Activated naive CD4-positive, alpha-beta T cell (primary cell): ENCODE measurements at places on chromosomes 7 and 10.

GRCh38 chr10:108392286-108392685 lies 1227.8 kb upstream of the SORCS1 start:
- no peak for DNase-seq

GRCh38 chr10:76917071-76917470 lies 720.5 kb downstream of the KCNMA1 start:
- no peak for DNase-seq

GRCh38 chr7:46133751-46134150 lies 212.7 kb upstream of the IGFBP3 start:
- DNase-seq: no peak

DNA sequence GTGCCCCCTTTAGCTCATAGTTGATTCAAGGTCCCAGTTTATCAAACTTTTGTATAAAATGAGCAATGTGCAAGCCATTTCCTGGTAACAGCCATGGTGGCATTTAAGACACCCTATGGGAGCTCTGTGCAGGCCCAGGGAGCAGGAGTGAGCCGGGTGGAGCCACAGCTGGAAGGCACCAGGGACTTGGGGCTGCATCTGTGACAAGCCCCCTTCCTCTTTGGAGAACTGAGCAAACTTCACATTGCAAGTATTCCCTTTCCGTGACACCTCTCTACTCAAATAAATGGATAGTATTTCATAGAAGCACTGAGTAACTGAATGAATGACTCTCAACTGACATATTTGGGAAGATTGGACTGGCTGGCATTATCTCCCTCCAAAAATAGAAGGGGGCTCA lies 558.7 kb upstream of the FOXK1 start:
- no peak for DNase-seq

DNA sequence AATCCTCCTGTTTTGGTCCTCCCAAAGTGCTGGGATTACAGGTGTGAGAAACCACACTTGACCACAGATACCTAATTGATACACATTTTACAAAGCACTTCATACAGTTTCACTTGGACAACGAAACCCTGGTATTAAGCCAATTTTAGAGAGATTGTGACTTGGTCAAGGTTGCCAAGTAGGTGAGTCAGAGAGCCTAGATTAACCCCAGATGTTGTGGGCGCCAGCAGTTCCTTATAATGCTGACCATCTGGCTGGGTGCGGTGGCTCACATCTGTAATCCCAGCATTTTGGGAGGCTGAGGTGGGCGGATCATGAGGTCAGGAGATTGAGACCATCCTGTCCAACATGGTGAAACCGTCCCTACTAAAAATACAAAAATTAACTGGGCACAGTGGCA lies 4.9 kb upstream of the PHKG1 start:
- no peak for DNase-seq

DNA sequence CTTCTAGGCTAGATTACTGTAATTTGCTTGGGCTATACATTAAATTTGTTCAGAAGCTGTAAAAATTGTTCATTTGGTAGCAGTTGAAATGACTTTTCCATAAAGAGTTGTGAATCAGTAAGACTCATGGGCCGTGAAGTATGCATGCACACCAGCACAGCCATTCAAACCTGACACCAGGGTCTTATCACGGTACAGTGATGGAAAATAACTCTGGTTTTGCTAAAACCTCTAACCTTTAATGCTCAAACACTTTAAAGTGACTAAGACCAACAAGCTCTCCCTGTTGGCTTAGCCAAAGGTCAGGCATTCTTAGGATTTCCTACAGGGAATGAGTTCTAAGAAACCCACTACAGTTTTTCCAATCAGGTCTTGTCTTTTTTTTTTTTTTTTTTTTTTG lies 11.5 kb downstream of the ARL3 start:
- no peak for DNase-seq

- DNase-seq: no peak
These were observed 80.8 kb upstream of the RHOBTB1 start for GRCh38 chr10:61024856-61025201.

GRCh38 chr7:35975851-35976454 lies 175.1 kb downstream of the SEPTIN7 start:
- DNase-seq: no peak

GRCh38 chr7:20238194-20238753 lies 21.1 kb upstream of the MACC1 start:
- DNase-seq: no peak

DNA sequence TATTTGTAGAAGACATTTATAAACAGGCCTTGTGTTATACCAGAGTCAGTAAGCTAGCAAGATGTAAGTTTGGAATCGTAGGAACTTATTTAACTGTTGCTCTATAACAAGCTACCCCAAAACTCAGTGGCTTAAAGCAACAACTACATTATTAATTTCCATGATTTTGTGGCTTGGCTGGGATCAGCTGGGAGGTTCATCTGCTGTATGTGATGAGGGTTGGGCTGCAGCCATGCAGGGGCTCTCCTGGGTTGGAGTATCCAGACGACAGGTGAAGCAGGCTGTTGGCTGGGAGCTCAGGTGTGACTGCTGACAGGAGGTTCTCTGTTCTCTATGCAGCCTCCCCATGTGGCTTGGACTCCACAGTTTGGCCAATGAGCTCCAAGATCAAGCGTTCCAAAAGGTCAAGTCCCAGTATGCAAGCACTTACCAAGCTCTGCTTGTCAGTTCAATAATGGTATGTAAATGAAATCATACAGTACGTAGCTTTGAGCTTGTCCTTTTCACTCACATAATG lies 52.4 kb downstream of the GPR26 start:
- DNase-seq: no peak
